ENCODE measurements at places on chromosomes 3 and 15. TPM values are rescaled to one million over a fixed set of nuclear protein-coding genes. Genes with fewer than 3 reads are reported as not detected.

DNA sequence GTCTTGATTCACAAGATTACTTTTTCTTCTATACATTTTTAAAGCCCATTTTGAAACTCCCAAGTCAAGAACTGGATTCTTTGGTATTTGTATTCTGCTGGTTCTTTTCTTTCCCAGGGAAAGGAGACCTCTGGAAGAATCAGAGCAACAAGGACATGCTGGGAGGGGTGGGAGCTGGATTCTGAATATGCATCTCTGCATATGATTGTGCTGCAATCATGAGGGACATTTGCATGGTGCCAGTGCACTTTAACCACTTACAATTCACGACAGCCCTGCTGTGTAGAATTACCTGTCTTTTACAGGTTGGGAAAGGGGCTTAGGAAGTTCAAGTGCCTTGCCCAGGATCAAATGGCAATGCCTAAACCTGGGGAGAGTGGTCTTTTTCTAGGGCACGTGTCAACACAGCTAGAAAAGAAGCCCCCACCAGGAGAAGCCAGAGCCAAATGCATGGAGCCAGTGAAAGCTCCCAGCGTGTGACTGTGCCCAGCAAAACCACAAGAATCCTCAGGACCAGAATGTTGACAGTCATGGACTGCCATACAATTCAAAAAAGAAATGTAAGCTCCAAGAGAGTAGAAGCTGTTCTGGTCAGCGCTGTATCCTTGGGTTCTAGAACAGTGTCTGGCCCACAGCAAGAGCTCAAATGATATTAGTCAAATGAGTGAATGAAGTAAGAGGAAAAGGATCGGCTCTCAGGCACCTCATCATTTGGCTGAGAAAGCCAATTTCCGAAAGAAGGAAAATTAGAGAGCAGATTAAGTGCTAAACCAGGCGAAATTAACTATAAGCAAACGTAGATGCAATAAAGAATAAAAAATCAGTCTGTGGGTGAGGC lies 84.5 kb upstream of the MEF2A start:
- H3K27me3 ChIP-seq = peaks cover 12% of the 10 kb centered on the region
- peaks cover 31% of the 10 kb centered on the region for H3K4me1 ChIP-seq
- H3K36me3 ChIP-seq = peaks cover 3% of the 10 kb centered on the region
- no peak overlapping the region for H3K27ac ChIP-seq
- H3K4me3 ChIP-seq = no peak overlapping the region

Gene ANKUB1
- total RNA-seq = not detected

Gene ZMYND10
- total RNA-seq = 1.2 TPM

- H3K4me3 ChIP-seq = no peak overlapping the region
- DNase-seq = no peak
- no peaks in the 10 kb centered on the region for H3K4me1 ChIP-seq
- no peaks in the 10 kb centered on the region for H3K36me3 ChIP-seq
Observed at GRCh38 chr3:116524453-116525210, 79.3 kb upstream of the LSAMP start.

Gene FMN1
- total RNA-seq = 1.1 TPM

Gene RTP1
- not detected for total RNA-seq

DNA sequence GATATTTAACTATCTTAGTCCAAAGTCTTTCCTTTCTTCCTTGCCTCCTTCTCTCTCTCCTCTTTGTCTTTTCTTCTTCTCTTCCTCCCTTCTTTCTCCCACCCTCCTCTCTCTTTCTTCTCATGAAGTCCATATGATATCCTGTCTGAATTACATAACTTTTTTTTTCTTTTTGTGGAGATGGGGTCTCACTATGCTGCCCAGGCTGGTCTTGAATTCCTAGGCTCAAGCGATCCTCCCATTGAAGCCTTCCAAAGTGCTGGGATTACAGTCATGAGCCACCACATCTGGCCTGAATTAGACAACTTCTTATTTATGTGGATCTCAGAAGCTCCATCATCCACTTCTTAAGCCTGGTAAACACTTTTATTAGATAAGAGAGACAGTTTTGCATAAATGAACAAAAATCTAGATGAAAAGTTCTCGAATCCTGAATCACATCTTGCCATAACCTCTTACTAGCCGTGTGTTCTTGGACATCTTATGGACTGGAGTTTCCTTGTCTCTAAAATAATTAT lies 206.5 kb downstream of the LPP start:
- H3K4me1 ChIP-seq = peaks cover 45% of the 10 kb centered on the region
- H3K36me3 ChIP-seq = no peaks in the 10 kb centered on the region
- no peak overlapping the region for H3K27ac ChIP-seq
- no peak for DNase-seq
- H3K4me3 ChIP-seq = no peak overlapping the region
- no peaks in the 10 kb centered on the region for H3K27me3 ChIP-seq

DNA sequence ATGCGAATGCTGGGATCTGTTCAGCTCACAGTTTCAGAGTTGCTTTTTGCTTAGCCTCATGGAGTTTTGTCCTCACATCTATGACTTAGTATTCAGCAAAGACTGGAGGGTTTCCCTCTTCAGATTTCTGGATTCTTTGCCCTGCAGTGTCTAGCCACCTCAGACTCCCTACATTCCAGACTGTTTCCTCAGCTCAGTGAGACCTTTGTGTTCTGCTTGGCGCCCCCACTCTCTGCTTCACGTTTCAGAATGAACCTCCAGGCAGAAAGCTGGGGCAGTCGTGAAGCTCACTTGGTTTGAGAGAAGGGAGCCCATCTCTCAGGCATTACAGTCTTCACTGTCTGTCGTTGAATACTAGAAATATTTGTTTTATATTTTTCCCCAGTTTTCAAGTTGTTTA lies 118.1 kb downstream of the CACNA1D start:
- no peak for DNase-seq
- H3K4me1 ChIP-seq = peaks cover 2% of the 10 kb centered on the region

All from activated T-cell treated with anti-CD3 and anti-CD28 coated beads, Interleukin-2, amount 50 U/mL, for 72 hours (primary cell).